ENCODE measurements at places on chromosomes 4 and X. TPM values are rescaled to one million over a fixed set of nuclear protein-coding genes. Genes with fewer than 3 reads are reported as not detected.

The IL15 gene
- total RNA-seq: 6.2 TPM

The SPANXD gene
- total RNA-seq: not detected

The MAGEB2 gene
- not detected for total RNA-seq

The TAF1 gene
- total RNA-seq: 17.9 TPM

The GLUD2 gene
- 3.0 TPM for total RNA-seq

The CT45A1 gene
- total RNA-seq: not detected

- no peak for DNase-seq
These were observed 426.8 kb downstream of the PPARGC1A start for GRCh38 chr4:23463071-23463470.

DNA sequence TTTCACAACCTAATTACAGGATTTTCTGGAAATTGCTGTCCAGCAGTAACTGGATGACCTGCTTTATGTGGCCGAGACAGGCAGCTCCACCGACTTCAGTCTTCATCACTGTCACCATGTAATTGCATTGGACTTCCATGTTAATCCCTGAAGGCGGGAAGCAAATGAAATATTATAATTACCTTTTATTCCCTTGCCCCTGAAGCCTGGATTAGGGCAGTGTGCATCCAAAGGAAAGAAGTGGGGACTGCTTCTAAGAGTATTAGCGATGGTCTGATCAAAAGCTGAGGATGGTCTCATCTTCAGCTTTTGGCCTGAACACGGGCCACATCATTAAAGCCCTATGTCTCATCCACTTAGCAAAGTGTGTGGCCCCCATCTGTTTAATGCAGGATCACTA, 311.6 kb upstream of the GALNT7 start:
- DNase-seq: no peak

DNA sequence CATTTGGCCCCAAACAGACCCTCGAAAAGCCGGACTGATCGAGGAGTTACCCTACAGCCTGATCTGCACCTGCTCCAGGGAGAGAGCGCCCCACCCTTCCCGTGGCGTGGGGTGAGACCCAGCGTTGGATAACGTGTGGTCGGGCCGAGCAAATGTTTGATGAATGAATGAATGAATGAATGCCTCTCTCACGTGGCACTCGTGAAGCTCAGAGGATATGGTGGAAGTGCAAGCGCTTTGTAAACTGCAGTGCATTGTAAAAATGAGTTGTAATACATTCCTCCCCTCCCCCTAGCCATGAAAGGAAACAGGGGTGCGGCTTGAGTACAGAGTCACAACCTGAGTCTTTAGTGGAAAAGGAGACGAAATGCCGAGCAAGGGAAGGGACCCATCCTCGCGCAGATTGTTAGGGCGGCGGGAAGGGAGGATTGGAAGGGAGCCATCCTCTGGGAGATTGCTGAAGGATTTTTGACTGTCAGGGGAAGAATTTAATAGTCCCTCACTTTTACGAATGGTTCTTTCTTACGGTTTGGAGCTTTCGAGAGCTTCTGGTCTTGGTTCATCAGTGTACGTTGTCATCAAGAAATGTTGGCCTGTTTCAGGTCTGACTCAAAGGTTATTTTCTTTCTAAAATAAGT, 772 bp upstream of the FBXW7 start:
- no peak for DNase-seq

DNA sequence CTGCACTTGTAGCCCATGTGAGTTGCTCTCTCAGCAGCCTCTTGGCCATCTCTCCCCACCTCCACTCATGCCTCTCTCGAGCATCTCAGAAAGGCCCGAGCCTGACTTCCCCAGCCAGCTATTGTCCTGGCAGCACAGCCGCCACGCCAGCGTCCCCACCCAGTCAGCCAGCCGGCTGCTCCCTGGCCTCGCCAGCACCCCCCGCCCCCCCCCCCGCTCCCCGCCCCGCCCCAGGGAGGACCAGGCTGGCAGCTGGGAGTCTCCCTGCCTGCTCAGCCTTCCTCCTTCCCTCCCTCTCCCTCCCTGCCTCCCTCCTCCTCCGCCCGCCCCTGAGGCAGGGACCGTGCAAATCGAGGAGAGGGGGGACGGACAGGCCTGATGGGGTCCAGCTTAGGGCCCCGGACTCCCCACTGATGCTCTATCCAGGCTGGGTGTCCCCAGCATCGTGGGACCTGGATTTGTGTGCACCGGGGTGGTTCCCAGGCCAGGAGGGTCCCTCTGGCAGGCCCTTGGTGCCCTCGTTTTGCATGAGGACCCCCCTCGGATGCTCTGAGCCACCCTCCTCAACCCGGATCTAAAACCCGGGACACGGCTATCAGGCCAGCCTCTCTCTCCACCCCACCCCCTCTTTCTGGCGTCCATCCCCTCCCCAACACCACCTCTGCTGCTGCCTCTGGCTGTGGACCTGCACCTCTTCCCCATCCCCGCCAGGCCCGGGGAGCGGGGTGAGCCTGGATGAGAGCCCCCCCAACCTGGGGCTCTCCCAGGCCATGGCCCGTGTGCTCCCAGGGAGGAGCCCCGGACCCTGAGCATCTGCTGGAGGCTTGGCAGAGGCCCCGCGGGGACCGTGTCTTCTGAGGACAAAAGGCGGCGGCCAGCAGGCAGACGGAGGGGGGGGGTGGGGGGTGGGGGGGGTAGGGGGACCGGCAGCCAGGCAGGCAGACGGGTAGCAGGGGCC, at the start of gene GPR173:
Gene GPR173 (plus strand): TSS at position 621 of the 958 bp plus-strand sequence. CDS start 27,833 bp downstream, outside the sequence.
- peak; percentile 73 for DNase-seq

DNA sequence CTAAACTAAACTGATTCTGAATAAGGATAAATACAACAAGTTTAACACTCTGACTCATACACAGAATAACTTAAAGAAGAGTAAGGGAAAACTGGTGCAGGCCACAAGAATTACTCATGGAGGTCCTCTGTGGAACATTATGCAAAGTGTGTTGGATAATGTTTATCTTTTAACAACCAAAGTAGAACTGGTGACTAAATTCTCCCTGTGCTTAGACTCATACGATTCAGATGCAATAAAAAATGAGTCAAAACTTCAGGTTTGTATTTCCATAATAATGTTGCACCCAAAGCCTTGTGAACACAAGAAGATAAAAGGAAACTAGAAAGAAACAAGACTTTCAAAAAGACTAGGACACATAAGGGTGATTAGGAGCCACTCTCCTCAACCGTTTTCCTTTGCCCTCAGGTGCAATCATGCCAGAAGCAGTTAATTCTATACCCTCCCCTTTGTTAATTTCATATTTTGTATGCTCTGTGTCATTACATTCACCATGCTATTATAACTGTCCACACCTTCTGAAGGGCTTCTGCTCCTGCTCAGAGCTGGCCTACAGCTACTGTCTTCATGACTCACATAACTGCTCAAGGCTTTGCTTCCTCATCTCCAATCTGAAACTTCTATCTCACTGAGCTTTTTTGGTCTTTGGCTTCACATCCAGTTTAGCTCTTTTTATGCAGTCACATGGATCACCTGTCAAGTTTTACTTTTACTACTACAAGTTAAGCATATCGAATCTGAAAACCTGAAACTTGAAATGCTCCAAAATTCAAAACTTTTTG, 60.2 kb downstream of the KCNIP4 start:
- peak; percentile 21 for DNase-seq

DNA sequence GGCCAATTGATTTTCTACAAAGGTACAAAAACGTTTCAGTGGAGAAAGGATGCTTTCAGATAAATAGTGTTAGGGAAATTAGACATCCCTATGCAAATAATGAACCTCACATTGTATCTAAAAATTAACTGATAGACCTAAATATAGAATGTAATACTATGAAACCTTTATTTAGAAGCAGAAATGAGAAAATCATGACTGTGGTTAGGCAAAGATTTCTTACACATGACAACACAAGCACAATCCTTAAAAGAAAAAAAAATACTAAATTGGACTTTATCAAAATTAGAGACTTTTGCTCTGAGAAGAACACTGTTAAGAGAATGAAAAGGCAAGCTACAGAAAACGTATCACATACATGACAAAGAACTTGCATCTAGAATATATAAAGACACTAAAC, 43.0 kb upstream of the SPANXN4 start:
- DNase-seq: no peak

DNA sequence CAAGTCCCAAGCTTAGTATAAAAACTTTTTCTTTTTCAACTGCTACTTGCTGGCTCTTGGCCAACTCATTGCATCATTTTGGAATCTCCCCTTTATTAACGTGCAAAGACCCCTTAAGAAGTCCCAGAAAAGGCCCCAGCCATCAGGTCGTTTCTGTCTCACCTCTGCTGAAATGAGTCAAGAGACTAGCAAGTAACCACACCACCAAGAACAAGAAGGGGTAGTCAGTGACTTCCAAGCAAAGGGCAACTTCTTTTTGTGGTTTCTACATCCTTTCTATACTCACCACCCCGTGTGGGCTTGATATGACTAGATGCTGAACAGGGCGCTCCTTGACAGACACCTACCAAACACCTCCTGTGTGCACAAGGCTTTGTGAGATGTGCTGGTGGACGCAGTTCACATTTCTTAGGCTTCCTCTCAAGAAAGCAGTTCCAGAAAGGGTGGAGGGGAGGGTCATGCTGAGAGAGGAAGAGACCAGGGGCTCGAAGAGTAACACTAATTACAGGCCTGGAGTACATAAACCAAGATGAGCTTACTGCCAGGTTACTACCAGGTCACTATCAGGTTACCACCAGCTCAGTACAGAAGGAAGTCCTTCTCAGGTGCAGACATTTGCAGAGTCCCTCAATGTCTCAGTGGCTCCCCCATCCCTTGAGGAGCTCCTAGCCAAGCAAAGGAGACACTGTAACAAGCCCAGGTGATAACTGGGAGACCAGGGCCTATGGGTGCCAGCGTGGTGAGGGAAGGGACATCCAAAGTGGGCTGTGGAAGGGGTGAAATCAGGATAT, 19.3 kb downstream of the JAKMIP1 start:
- no peak for DNase-seq

DNA sequence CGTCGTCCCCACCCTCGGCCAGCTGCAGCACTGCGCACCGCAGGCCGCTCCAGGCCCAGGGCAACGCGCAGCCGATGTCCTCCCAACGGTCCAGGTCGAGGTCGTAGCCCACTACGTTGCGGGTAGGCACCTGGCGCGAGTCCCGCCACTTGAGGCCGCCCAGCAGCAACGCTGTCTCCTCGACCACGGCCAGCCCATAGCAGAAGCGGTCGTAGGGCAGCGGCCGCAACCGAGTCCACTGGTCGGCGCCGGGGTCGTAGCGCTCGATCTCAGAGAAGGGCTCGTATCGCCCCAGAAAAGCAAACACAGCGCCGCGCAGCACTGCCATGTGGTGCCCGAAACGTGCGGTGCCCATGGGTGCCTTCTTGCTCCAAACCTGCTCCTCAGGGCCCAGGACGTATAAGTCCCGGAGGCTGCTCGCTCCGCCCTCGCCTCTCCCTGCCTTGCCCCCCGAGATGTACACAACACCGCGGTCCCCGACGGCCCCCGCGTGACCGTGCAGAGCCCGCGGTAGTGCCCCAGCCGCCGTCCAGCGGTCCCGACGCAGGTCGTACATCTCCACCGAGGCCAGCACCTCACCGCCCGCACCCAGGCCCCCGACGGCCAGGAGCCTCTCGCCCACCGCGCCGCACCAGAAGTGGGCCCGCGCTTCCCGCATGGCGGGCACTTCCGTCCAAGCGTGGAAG, 2.1 kb downstream of the KLHL34 start:
- DNase-seq: no peak

DNA sequence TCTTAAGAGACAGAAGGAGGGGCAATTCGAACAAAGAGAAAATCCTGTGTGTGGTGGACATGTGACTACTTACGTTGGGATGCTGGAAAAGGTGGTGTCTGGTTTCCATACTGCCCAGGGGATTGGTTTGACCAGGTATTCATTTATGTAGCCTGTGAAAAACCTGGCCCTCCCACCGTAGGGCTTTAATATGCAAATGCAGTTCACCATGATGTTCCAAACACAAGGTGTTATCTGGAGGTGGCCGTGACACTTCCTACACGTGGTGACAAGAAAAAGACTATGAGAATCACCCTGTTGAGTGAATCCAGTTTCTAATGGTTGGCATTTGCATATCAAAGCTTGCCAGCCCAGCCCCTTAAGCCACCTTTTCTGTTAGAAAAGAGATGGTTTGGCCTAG, 27.9 kb downstream of the UGT2B4 start:
- no peak for DNase-seq

DNA sequence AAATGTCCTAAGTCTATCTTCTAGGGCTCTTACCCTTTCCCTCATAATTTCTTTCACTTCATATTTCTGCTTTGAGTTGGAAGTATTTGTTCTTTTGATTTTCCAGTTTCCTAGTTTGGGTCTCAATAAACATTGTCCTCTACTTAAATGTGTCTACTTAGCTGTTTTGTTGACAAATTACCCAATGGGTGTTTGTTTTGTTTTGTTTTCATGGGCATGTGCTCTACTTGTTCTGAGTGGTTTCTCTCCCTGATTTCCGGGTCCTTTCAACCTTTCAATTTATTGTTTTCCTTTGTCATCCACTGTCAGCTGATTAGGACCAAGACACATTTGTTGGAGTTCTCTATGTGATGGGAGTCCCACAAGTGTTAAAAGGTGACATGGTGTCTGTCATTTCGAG, 1181.4 kb downstream of the RPA4 start:
- no peak for DNase-seq

- no peak for DNase-seq
These were observed 405.4 kb downstream of the IL15 start for GRCh38 chr4:142041788-142042187.

GRCh38 chrX:139739138-139739537, 31.2 kb upstream of the MCF2 start:
- peak; percentile 8 for DNase-seq

DNA sequence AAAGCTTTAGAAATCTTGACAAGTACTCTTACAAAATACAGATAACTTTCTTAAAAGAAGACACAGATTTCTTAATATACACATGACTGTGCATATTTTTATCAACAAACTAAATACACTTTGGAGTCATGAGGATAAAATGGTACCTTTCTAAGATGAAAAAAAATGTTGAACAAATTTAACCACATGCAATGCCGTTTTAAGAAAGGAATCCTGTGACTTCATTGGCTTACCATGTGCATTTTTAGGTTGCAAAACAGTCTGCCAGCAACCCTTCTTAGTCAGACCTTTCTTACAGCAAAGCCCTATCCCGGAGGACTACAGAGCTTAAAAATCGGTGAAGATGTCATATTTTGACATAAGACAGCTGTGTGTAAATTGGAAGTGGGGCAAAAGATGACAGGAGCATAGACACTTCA, 51.7 kb downstream of the GASK1B start:
- DNase-seq: peak; percentile 90

- DNase-seq: peak; percentile 72
These were observed 34.4 kb downstream of the AFAP1 start for GRCh38 chr4:7904952-7905915.
